OCI-M1 (cell line): ENCODE measurements at places on chromosomes 4 and X.
A peak's percentile ranks its signal among the peaks of the same experiment; 100 is the strongest.

DNA sequence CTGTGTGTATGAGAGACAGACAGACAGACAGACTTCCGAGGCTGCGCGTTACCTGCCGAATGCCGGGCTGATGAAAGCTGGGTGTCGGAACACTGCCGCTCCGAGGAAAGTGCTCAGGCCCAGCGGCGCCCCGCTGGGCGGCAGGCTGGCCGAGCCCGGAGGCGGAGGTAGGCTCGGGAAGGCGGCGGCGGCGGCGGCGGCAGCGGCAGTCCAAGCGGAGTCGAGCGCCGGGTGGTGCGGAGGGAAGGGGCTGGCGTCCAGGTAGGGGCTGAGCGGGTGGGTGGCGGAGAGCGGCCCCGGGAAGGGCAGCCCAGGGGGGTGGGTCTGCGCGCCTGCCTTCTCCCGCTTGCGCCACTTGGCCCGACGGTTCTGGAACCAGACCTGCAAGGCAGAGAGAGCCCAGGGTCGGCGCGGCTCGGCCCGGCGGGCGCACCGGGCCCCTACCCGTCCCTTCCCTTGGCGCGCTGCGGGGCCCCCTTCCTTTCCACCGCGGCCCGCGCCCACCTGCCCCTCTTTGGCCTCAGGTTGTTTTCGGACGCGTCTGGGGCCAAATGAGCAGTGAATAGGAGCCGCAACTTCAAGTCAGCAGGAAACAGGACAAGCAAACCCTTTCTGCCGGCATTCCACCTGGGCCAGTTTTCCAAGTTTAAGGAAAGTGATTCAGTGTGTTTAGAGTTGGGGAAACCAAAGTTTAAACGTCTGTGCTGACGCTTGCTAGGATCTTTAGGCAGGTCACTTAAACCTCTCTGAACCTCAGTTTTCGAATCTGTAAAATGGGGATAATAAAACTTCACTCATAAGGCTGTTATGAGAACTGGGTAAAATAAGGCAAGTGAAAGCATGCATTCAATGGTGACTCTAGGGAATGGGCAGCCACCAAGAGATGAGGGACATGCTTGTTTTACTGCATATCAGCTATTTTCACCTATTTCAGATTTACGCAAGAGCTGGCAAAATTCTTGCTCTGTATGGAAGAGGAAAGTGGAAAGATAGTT lies 8.4 kb downstream of the ARX start:
- no peak for DNase-seq

GRCh38 chr4:128770807-128771206 lies 38.7 kb upstream of the JADE1 start:
- peak; percentile 42 for DNase-seq

GRCh38 chr4:2400841-2401609 lies 17.4 kb downstream of the ZFYVE28 start:
- DNase-seq = no peak

DNA sequence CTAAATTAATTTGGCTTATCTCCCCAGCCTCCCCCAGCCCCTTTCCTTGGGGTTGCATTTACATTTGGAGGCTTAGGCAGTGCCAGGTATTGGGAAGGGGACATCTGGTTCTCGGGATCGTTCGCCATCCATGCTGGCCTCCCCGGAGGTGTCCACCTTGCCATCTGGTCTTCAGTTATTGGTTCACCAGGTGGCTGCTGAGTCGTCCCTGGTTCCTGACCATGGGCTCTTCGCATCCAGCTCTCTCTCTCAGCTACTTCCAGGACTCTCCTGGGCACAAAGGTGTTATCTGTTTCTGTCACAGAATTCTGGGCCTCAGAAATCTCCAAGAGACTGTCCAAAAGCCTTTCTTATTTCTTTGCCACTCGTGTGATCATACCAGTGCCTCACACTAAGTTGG lies 75.4 kb upstream of the SCOC start:
- no peak for DNase-seq

DNA sequence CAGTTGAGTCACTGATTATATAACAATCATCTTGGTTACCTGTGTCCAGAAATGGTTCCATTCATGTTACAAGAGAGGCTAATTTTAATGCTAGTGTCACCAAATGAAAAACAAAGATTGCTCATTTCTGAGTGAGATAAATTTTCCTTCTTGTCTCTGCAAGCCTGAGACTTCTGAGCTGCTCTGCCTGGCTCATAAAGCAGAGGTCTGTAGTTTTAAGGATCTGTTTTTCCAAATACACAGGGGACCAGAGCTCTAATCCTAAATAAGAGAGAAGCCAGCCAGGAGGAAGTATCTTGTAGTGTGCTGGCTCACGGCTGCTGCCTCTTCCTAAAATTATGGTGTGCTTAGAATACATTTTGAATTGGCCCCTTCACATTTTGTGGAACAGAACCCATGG lies 42.6 kb downstream of the CLDN34 start:
- no peak for DNase-seq
